ENCODE measurements at places on chromosomes 4 and X.

DNA sequence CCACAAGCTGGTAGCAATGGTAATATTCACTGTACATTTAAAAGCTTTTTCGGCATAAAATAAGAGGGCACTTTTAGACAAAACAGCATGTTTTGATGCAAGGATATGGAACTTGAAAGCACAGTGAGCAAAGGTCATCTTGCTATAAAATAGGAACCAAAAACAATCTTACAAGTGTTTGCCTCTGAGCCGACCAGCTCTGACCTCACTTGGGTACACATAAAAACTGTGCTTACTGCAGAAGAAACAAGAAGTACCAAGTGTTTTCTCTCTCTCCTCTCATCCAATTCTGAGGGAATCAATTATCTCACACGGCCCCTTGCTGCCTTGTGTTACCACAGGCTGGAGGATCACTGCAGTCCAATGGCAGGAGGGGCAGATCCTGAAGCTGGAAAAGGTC lies 4.8 kb upstream of the IQSEC2 start:
- DNase-seq, result no peak

DNA sequence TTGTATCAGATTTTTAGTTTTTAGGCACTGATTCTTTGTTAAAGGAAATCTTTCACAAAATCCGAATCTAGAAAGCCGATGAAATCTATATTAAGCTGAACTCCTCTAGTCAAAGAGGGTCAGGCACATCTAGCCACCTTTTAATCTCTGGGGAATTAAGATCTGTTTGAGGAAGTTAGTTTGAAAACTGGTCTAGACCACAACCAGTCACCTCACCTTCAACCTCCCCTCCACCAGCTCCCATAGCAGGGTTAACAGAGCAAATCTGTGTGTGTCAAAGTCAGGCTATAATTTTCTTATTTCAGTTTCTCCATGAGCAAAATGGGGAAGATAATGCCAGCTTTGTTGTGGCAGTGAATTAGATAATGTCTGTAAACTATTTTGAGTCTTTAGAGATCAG lies 110.0 kb upstream of the IGFBP7 start:
- no peak for DNase-seq

- DNase-seq, result no peak
These were observed 123.0 kb upstream of the AP1S2 start for GRCh38 chrX:15977644-15978043.

DNA sequence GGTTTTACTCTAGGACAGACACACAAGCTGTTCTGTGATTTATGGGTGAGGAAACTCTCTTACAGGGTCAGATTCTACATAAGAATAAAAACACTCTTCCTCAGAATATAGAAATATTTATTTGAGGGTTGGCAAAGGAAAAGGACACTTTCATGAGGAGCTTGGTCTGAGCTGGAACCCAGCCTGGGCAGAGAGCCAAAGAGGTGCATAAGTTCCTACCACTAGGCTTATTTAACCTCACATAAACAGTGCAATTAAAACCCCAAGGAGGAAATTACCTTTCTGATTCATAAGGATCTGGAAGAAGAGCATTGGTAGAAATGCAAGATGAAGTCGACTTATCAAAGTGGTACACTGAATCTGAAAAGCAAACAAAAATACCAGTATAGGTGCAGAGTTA lies 32.9 kb downstream of the SETD7 start:
- no peak for DNase-seq

GRCh38 chrX:19152762-19153161 lies 30.5 kb upstream of the ADGRG2 start:
- no peak for DNase-seq

- DNase-seq, result peak; percentile 44
These were observed 126.6 kb downstream of the ASB9 start for GRCh38 chrX:15143050-15143824.

DNA sequence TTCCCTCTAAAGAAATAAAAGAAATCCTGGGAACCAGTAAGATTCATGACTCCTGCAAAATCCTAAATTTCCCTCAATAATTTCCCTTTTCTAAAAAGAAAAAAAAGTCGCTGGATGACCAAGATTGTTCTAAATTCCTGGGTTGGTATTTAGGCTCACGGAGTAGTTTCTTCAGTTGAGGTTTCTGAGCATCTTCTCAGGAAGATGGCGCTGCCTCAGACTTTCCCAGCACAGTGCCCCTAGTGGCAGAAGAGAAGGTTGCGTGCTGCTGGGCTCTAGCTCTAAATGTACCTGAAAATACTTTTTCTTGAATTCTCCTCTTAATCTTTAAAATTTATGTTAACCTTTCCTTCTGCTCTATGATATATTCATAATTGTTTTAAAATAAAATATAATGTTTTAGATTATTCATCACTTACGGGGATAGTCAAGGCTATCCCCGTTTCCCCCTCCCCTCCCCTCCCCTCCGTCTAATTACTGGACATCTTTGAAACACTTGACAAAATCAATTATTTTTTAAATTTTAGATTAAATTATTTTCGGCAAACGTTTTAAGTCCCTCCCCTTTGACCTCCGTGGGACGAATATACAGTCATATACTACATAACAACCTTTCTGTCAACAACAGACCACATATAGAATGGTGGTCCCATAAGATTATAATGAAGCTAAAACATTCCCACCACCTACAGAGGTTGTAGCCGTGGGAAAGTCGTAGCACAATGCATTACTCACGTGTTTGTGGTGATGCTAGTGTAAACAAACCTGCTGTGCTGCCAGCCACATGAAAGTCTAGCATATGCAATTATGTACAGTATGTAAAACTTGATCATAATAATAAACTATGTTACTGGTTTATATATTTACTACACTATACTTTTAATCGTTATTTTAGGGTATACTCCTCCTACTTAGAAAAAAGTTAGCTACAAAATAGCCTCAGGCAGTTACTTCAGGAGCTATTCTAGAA lies 41.0 kb upstream of the GATB start:
- DNase-seq, result peak; percentile 65

DNA sequence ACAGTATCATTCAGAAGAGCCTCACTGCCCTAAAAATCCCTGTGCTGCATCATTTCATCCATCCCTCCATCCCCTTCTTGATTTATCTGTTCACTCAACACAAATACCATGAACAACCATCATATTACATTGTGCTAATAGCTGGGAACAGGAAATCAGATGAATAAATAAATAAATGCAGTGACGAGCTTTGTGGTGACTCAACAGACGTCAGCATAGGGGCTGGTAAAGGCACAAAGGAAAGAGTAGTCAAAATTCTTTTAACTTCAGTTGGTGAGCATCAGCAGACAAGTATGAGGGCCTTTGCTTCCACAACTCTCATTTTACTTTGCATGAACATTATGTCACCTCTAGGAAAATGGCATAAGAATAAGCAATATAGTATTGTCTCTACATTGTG lies 65.5 kb downstream of the EDNRA start:
- no peak for DNase-seq

DNA sequence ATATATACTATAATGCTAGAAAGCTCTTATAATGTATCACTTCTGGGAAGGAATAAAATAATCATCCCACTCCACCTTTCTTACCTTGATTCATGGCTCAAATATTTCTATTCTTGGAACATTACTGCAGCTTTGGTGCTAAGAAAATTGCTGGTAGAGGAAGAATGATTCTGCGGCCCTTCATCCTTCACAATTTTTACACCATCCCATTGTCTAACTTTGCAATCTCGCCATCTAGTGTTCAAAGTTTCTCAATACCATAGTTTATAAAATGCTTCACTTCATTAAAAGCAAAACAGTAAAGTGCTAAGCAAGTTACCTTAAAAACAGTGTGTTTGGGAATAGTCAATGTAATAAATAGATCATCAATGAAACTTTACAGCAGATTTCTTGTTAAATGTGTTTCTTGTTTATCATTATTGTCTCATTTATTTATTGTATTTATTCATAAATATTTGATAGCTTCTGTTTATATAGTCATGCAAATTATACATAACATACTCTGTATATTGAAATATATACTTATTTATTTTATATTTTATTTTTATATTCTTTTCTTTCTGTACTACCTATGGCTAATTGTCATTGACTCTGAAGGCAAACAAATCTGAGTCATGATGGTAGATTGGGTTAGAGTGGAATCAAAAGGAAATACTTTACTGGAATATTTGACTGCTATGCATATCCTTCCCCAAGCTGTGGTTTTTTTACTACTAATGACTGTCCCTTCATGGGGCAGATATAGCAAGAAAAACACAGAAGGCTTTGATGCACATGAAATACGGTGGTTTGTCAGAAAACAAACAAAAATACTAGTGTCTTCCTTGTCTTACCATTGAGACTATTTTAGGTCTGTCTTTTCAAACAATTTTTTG lies 390.7 kb downstream of the MAPK10 start:
- DNase-seq, result no peak

DNA sequence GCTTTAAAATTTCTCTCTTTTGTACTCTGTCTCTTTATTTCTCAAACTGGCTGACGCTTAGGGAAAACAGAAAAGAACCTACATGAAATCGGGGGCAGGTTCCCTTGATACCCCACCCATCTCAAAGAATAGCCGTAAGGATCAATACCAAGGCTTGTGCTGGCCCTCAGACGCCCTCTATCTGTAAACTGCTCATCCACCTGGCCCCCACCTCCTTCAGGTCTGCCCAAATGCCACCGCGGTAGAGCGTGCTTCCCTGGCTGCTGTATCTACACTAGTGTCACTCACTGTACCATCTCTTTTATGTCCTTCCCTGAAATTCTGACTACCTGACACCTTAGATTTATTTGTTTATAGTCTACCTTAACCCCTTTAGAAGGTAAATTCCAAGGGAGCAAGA lies 62.8 kb downstream of the SMIM20 start:
- no peak for DNase-seq

All from stimulated activated CD4-positive, alpha-beta T cell treated with anti-CD3 and anti-CD28 coated beads, Interleukin-2, amount 100 ng/mL, for 48 hours (primary cell).